ENCODE measurements at places on chromosomes 7 and 10. TPM values are rescaled to one million over a fixed set of nuclear protein-coding genes. Genes with fewer than 3 reads are reported as not detected.

MCMBP gene
- total RNA-seq: 22.9 TPM

CPA4 gene
- total RNA-seq: 2.0 TPM

YAE1 gene
- 18.6 TPM for total RNA-seq

INSYN2A gene
- total RNA-seq: not detected

LIPM gene
- total RNA-seq: 0.83 TPM

IRF5 gene
- total RNA-seq: 2.7 TPM

NKX2-3 gene
- not detected for total RNA-seq

PON3 gene
- total RNA-seq: 1.7 TPM

CHST3 gene
- 21.3 TPM for total RNA-seq

UPK3B gene
- 126 TPM for total RNA-seq

OR2A7 gene
- total RNA-seq: 2.7 TPM

ZRANB1 gene
- total RNA-seq: 24.9 TPM

- no peaks in the 10 kb centered on the region for H3K4me1 ChIP-seq
- no peak overlapping the region for H3K4me3 ChIP-seq
- no peaks in the 10 kb centered on the region for H3K27me3 ChIP-seq
- DNase-seq: no peak
These were observed 279.6 kb upstream of the PITRM1 start for GRCh38 chr10:3452173-3452626.

DNA sequence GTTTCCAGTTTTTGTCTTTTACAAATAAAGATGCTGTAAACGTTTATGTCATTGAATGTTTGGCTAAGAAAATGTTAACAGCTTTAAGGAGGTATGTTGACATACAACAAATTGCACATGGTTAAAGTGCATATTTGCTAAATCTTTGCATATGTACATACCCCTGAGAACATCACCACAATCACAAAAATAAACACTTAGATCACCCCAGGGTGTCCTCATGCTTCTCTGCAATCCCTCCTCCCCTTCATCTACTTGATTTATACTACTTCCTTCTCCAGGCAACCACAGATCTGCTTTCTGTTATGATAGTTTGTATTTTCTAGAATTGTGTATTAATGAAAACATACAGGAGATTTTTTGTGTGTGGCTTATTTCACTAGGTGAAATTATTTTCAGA lies 209.5 kb downstream of the GLRX3 start:
- no peaks in the 10 kb centered on the region for H3K36me3 ChIP-seq
- no peak overlapping the region for H3K4me3 ChIP-seq

DNA sequence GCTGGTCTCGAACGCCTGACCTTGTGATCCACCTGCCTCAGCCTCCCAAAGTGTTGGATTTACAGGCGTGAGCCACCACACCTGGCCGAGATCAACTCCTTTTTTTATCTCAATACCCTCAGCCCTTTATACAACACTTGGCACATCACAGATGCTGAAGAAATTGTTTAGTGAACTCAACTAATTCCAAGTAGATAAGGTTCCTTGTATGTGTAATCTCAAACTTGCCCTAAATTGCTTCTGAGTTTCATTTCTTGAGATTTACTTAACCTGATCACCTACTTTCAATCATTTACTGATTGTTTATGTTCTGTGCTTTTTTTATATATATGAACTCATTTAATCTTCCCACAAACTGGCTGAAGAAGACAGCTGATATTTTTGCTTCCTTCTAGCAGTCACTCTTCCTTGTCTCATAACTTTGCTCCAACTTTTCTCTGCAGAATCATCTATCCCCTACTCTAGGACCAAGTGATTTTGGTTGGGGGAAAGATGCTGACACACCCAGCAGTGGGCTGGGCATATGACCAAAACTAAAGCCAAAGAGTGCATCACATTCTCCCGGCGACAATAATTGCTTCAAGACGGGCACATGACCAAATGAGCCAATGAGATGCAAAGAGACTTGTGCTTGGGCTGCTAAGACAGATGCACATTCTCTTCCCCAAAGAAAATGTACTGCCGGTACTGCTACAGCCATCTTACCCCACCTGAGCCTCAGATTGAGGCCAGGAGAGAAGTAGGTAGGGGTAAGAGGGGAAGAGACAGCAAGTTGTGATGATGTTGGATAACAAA lies 40.3 kb upstream of the ARID5B start:
- DNase-seq: no peak
- no peaks in the 10 kb centered on the region for H3K4me1 ChIP-seq
- H3K36me3 ChIP-seq: no peaks in the 10 kb centered on the region
- no peak overlapping the region for H3K27ac ChIP-seq

GRCh38 chr10:11262494-11263345 lies 245.0 kb downstream of the CELF2 start:
- H3K27ac ChIP-seq: peak overlapping the region; percentile 61
- no peak for DNase-seq
- no peak overlapping the region for H3K4me3 ChIP-seq
- H3K36me3 ChIP-seq: peaks cover 30% of the 10 kb centered on the region
- no peaks in the 10 kb centered on the region for H3K27me3 ChIP-seq

GRCh38 chr7:87213252-87213651 lies 6.3 kb downstream of the TMEM243 start:
- no peaks in the 10 kb centered on the region for H3K27me3 ChIP-seq
- H3K36me3 ChIP-seq: no peaks in the 10 kb centered on the region
- H3K4me1 ChIP-seq: no peaks in the 10 kb centered on the region
- DNase-seq: no peak
- no peak overlapping the region for H3K27ac ChIP-seq
- H3K4me3 ChIP-seq: no peak overlapping the region

GRCh38 chr10:31197886-31198285 lies 121.1 kb upstream of the ZEB1 start:
- H3K27ac ChIP-seq: no peak overlapping the region
- no peaks in the 10 kb centered on the region for H3K27me3 ChIP-seq
- DNase-seq: no peak
- no peak overlapping the region for H3K4me3 ChIP-seq
- H3K36me3 ChIP-seq: no peaks in the 10 kb centered on the region

- H3K27ac ChIP-seq: no peak overlapping the region
- H3K4me3 ChIP-seq: no peak overlapping the region
- DNase-seq: no peak
- no peaks in the 10 kb centered on the region for H3K27me3 ChIP-seq
- H3K36me3 ChIP-seq: no peaks in the 10 kb centered on the region
These were observed 285.1 kb downstream of the CCSER2 start for GRCh38 chr10:84613336-84614021.

- H3K4me1 ChIP-seq: peaks cover 79% of the 10 kb centered on the region
- H3K27me3 ChIP-seq: no peaks in the 10 kb centered on the region
- H3K4me3 ChIP-seq: no peak overlapping the region
- no peaks in the 10 kb centered on the region for H3K36me3 ChIP-seq
- no peak overlapping the region for H3K27ac ChIP-seq
- no peak for DNase-seq
These were observed 45.3 kb downstream of the HK1 start for GRCh38 chr10:69323622-69324021.

- DNase-seq: no peak
- H3K27ac ChIP-seq: no peak overlapping the region
- no peak overlapping the region for H3K4me3 ChIP-seq
- no peaks in the 10 kb centered on the region for H3K27me3 ChIP-seq
These were observed 341.8 kb upstream of the SEMA3A start for GRCh38 chr7:84536271-84536870.

DNA sequence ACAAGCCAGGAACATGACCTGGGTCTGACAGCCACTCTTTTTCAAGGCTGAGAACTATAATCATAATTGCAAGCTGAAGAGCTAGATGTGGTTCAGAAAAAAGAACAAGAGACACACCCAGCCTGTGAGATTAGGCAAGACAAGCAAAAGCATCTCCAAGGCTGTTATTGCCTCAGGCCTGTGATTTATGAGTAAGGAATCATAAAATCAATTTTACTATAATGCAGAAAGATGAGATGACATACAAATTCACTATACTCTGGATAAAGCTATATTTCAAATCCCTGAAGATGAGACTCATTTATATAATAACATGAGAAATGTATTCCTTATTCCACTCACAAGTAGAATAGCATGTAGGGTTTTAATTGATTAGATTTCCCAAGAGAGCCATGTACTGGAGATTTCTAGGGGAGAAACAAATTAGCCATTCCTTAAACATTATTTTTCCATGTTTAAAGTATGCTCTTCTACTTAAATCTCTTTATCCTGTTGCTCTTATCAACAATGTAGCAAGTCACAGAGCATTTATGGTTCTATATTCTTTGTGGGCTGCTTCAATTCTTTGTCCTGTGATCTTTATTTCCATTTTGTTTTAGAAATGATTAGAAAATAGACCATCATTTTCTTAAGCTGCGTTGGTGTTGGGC lies 47.4 kb downstream of the FHIP2A start:
- no peaks in the 10 kb centered on the region for H3K36me3 ChIP-seq
- H3K27ac ChIP-seq: no peak overlapping the region
- DNase-seq: no peak
- no peaks in the 10 kb centered on the region for H3K27me3 ChIP-seq

GRCh38 chr7:37833107-37833817 lies 15.1 kb upstream of the NME8 start:
- H3K27me3 ChIP-seq: no peaks in the 10 kb centered on the region
- DNase-seq: no peak
- H3K36me3 ChIP-seq: no peaks in the 10 kb centered on the region
- no peaks in the 10 kb centered on the region for H3K4me1 ChIP-seq
- no peak overlapping the region for H3K4me3 ChIP-seq
- H3K27ac ChIP-seq: no peak overlapping the region

DNA sequence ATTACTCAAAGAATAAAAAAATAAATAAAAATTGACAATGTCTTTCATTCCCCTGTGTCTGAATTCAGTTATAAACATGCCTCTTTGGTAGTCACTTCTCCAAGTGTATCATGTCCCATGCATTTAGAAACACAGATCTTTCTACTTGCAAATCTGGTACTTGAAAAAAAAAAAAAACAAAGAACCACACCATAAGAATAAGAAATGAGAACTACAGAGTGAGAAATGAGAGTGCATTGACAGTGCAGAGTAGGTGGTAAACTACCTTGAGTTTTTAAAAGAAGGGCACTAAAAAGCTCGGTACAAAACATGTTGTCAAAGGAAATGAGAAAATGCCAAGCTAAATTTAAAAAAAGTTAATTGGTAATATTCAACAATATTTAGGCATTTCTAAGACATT lies 123.0 kb downstream of the GPR85 start:
- no peaks in the 10 kb centered on the region for H3K36me3 ChIP-seq
- no peak for DNase-seq
- no peaks in the 10 kb centered on the region for H3K4me1 ChIP-seq
- H3K27ac ChIP-seq: peak overlapping the region; percentile 32
- H3K4me3 ChIP-seq: no peak overlapping the region
- H3K27me3 ChIP-seq: no peaks in the 10 kb centered on the region

DNA sequence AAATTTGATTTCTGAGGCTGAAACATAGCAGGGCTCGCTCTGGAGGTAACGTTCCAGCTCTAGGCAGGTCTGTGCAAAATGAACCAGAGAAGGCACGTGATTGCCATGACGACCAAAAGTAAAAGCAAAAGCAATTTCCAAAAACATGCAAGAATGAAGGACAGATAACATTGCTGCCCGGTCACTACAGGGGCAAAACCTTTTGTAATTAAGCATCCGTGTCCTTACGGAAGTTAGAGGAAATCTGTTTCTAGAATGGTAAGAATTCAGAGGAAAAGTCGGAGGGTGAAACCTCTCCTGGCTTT lies 2.9 kb downstream of the KLF6 start:
- peak overlapping the region; percentile 99 for H3K4me3 ChIP-seq
- H3K36me3 ChIP-seq: peaks cover 71% of the 10 kb centered on the region
- peak overlapping the region; percentile 100 for H3K27ac ChIP-seq
- peaks cover 56% of the 10 kb centered on the region for H3K4me1 ChIP-seq
- H3K27me3 ChIP-seq: no peaks in the 10 kb centered on the region
- DNase-seq: no peak

GRCh38 chr10:121245754-121246153 lies 352.5 kb downstream of the FGFR2 start:
- H3K27ac ChIP-seq: no peak overlapping the region
- no peak overlapping the region for H3K4me3 ChIP-seq
- no peaks in the 10 kb centered on the region for H3K27me3 ChIP-seq
- H3K36me3 ChIP-seq: no peaks in the 10 kb centered on the region
- no peak for DNase-seq
- no peaks in the 10 kb centered on the region for H3K4me1 ChIP-seq

DNA sequence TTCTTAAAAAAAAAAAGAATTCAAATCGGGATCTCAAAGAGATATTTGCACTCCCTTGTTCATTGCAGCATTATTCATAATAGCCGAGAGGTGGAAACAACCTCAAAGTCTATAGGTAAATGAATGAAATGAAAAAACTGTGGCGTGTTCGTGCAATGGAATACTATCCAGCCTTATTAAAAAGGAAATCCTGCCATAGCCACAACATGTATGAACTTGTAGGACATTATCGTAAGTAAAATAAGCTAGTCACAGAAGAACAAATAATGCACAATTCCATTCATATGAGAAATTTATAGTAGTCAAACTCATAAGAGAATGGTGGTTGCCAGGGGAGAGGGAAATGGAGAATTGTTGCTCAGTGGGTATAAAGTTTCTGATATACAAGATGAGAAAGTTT lies 37.9 kb downstream of the GRK5 start:
- H3K27me3 ChIP-seq: no peaks in the 10 kb centered on the region
- H3K4me3 ChIP-seq: no peak overlapping the region
- H3K27ac ChIP-seq: no peak overlapping the region
- H3K4me1 ChIP-seq: no peaks in the 10 kb centered on the region
- no peak for DNase-seq
- no peaks in the 10 kb centered on the region for H3K36me3 ChIP-seq

- no peak for DNase-seq
- no peak overlapping the region for H3K27ac ChIP-seq
- H3K4me1 ChIP-seq: no peaks in the 10 kb centered on the region
- no peak overlapping the region for H3K4me3 ChIP-seq
- H3K27me3 ChIP-seq: no peaks in the 10 kb centered on the region
- no peaks in the 10 kb centered on the region for H3K36me3 ChIP-seq
These were observed 290.2 kb upstream of the GHITM start for GRCh38 chr10:83849150-83849549.

GRCh38 chr7:68929781-68930261 lies 668.5 kb upstream of the AUTS2 start:
- no peak overlapping the region for H3K27ac ChIP-seq
- no peaks in the 10 kb centered on the region for H3K36me3 ChIP-seq
- no peaks in the 10 kb centered on the region for H3K4me1 ChIP-seq

- no peak overlapping the region for H3K4me3 ChIP-seq
- no peak overlapping the region for H3K27ac ChIP-seq
- H3K27me3 ChIP-seq: no peaks in the 10 kb centered on the region
- H3K4me1 ChIP-seq: no peaks in the 10 kb centered on the region
- no peak for DNase-seq
These were observed 32.8 kb downstream of the CPVL start for GRCh38 chr7:29113384-29114102.

DNA sequence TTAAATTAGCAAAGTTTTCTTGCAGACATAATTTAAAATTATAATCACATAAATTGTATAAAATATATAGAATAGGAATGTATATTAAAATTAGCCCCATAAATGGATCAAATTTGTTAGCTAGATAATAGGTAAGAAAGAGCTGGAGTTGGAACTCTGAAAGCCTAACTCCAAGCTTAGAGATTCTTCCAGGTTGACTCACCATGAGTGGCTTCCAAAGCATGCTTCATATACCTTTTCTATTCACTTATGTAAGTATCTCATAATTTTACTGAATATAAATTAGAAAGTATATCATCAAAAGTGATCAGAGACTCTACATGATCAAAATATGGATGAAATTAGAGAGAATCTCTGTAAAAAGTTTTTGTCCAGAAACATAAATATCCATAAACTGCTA lies 320.7 kb upstream of the MAGI2 start:
- no peak overlapping the region for H3K4me3 ChIP-seq
- H3K27ac ChIP-seq: no peak overlapping the region
- no peak for DNase-seq
- H3K36me3 ChIP-seq: no peaks in the 10 kb centered on the region
- H3K27me3 ChIP-seq: no peaks in the 10 kb centered on the region

GRCh38 chr10:116691635-116692034 lies 50.7 kb downstream of the HSPA12A start:
- no peaks in the 10 kb centered on the region for H3K36me3 ChIP-seq
- no peaks in the 10 kb centered on the region for H3K4me1 ChIP-seq
- H3K27ac ChIP-seq: peak overlapping the region; percentile 11
- H3K4me3 ChIP-seq: no peak overlapping the region
- DNase-seq: no peak
